H54 (cell line): ENCODE measurements at places on chromosomes 16 and 17.

GRCh38 chr16:17641990-17642389 lies 171.2 kb upstream of the XYLT1 start:
- no peak for DNase-seq

GRCh38 chr17:33978889-33979288 lies 276.2 kb upstream of the CCL2 start:
- no peak for DNase-seq

DNA sequence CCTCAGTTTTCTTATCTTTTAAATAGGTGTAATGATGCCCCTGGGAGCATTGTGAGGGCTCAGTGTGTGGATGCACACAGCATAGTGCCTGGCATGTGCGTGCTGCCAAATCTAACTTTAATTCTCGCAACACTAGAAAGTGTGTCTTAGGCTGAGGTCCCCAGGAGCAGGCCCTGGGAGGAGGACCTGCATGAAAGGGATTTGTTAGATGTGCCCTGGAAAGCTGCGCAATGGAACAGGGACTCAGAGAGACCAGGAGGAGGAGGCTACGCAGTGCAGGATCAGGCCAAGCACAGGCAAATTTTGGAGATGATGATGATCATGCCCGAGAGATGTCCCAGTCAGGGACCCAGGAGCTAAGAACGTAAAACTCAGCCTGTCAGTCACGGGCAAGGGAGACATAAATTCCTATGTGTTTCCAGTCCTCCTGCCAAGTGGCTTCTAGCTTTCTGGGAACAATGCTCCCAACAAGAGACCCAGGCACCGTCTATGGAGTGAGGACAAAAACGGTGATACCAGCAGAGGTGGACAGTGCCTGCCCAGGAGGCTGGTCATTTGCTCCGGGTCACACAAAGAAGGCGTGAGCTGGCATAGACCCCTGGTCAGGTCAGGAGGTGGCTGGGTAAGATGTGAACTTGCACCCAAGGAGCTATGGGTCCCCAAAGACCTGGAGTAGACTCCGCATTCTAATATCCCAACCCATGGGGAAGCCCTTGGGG lies 352.2 kb upstream of the TNRC6C start:
- DNase-seq: no peak

GRCh38 chr17:82396601-82397435 lies 21.3 kb upstream of the HEXD start:
- no peak for DNase-seq
